GM12878 (cell line): ENCODE measurements at places on chromosomes 1 and 21.

DNA sequence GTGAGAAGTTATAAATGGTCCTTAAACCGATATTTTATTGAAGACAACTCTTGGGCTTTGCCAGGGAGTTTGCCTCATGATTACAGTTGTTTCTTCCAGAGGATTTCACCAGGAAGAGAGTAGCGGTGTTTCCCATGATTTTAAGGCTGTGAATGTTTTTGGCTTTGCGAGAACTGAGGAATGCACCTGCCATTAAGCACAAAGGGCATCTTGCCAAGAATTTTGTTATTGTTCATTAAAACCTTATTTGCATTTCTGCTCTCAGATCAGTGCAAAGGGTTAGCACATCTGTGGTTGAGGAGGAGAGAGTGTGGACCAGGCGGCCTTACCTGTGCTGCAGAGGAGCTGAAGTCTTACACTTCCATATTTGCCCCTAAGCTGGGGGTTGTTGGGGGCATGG lies 13.8 kb downstream of the CNIH3 start:
- no peak for DNase-seq

GRCh38 chr1:155272466-155273342 lies 600 bp downstream of the CLK2 start:
- DNase-seq = no peak

GRCh38 chr1:24639881-24640280 lies 3.2 kb upstream of the SRRM1 start:
- no peak for DNase-seq

GRCh38 chr1:208137193-208137592 lies 107.0 kb downstream of the PLXNA2 start:
- DNase-seq = no peak
